Activated naive CD8-positive, alpha-beta T cell treated with anti-CD3 and anti-CD28 coated beads, Interleukin-2, amount 10 ng/mL, durations not matched to agents 7 days and 5 days (primary cell): ENCODE measurements at places on chromosomes 13 and 19. TPM values are rescaled to one million over a fixed set of nuclear protein-coding genes. Genes with fewer than 3 reads are reported as not detected.

CEACAM21 gene
- total RNA-seq = 75.4 TPM

DNA sequence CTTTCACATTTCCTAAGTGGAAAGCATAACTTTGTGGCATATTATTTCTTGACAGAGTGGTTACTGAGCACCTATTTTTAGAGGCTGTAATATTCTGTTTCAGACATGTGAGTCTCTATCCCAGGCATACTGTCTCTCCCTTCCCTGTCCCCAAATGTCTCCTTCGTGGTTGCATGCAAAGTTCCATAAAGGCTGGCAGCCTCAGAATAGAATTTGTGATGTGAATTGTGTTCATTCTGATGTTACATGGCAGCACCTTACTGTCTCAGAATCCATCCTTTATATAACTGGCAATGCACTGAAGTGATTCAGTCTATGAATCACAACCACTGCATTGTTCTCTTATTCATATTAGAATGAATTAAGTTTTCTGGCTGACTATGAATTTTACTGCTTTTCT, 89.0 kb upstream of the SLC7A1 start:
- DNase-seq = no peak

DNA sequence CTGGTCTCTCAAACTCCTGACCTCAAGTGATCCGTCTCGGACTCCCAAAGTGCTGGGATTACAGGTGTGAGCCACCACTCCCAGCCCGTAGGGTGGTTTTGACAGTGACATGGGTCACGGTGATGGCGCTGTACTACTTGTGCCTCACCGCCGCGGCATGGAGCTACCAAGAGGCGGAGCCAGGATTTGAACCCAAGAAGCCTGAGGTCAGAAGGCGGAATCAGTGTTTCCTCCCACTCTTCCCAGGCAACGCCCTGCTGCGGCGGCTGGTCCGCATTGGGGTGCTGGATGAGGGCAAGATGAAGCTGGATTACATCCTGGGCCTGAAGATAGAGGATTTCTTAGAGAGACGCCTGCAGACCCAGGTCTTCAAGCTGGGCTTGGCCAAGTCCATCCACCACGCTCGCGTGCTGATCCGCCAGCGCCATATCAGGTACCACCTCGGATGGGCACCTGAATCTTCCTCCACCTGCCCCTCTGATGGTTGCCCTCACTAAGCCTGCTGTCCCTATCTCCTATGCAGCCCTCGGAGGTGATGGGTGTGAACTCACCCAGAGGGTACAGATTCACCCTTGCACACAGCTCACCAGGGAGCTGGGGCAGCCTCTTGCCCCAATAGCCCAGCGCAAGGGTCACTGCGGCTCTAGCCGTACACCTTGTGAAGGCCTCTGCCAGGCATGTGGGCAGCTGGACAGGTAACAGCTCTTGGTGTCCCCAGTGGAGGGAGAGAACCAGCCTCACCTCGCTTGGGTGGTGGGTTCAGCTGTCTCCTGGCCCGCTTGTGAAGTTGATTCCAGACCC, 5.6 kb downstream of the RPS9 start:
- no peak for DNase-seq

DNA sequence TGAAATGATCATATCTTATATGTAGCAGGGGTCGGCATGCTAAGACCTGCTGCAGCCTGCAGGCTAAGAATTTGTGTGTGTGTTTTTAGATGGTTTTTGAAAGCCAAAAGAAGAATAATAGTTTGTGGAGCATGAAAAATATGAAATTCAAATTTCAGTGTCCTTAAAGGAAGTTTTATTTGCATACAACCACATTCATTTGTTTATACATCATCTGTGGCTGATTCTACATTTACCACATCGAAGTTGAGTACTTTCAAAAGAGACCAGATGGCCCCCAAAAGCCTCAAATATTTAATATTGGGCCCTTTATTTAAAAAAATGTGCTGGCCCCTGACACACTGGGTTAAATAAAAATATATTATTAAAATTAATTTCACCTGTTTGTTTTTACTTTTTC, 1.3 kb downstream of the HAS1 start:
- DNase-seq = no peak

- no peak for DNase-seq
Measured at GRCh38 chr19:3867971-3868769, 668 bp downstream of the ZFR2 start.

UBAC2 gene
- total RNA-seq = 80.8 TPM

HCST gene
- 190 TPM for total RNA-seq

- DNase-seq = no peak
Measured at GRCh38 chr19:50465986-50466705, 10.2 kb upstream of the EMC10 start.

GRCh38 chr13:110557610-110558305, 3.8 kb downstream of the RAB20 start:
- no peak for DNase-seq

PEAK3 gene
- 0.14 TPM for total RNA-seq

NLRP7 gene
- total RNA-seq = not detected

DNA sequence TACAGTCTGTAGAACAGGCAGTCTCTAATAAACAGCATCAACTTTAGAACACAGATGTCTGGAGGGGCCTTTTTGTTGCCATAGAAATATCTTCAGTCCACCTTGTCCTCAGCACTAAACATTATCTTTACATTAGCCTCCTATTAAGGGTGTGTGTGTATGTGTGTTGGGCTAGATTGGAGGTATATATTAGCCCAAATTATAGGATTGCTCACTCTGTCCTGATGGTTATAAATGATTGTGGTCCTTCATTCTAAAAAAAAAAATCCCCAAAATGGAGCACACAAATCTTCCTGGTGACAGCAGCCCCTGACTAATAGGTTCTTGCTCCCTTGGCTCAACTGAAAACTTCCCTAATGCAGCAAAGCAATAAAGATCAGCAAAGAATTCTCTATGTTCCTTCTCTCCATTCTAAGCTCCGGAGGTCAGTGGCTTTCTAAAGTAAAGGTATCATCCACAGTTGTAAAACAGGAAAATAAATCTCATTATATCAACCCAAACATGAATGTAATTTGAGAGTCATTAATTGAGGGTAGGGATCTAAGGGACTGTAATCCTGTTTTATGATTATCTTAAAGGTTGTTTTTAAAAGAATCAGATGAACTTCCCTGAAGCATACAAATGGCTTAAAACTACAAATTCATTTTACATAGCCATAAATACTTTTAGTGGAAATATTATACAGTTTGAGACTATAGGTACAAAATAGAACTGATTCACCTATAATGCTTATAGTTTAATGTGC, 232.7 kb downstream of the KLF12 start:
- DNase-seq = no peak

GRIN2D gene
- total RNA-seq = 0.14 TPM

- DNase-seq = peak; percentile 49
Measured at GRCh38 chr19:4140237-4140711, 13.2 kb upstream of the CREB3L3 start.

ICAM5 gene
- 0.83 TPM for total RNA-seq

MEIOSIN gene
- total RNA-seq = not detected

NKPD1 gene
- total RNA-seq = 0.31 TPM

GRCh38 chr19:36771261-36772231, 1.1 kb downstream of the ZNF850 start:
- DNase-seq = peak; percentile 65

DNA sequence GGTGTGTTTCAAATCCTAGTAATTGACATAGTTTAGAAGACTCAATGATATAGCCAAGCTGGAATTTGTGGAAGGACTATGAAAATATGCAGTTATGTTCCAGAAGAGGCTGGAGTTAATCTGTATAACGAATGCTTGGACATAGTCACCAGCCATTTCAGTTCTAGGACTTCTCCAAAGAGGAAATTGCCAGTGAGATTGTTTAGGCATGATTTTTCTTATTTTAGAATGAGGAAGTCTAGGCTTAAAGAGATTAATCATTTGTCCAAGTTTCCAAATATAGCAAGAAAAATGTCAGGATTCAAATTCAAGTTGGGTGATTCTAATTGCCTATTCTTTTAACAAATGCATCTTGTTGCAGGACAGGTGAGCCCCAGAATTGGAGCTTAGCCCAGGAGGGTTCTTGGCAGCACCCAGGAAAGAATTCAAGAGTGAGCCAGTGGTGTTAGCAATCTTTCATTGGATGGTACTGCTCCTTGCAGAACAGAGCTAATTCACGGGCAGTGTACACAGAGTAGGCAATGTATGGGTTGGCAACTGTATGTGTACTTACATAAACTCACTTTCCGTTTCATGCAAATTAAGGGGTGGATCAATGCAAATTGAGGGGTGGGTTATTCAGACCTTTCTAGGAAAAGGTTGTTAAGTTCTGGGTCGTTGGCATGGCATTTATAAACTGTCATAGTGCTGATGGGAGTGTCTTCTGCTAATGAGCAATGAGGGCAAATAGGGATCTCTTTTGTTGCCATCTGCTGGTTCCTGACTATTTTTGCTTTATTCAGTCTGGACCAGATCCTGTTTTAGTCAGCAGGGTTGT, 763.1 kb upstream of the SLITRK1 start:
- DNase-seq = no peak

SYNE4 gene
- 3.8 TPM for total RNA-seq

ZNF665 gene
- 11.3 TPM for total RNA-seq

- DNase-seq = no peak
Measured at GRCh38 chr13:30145709-30146367, 161.5 kb downstream of the KATNAL1 start.

DNA sequence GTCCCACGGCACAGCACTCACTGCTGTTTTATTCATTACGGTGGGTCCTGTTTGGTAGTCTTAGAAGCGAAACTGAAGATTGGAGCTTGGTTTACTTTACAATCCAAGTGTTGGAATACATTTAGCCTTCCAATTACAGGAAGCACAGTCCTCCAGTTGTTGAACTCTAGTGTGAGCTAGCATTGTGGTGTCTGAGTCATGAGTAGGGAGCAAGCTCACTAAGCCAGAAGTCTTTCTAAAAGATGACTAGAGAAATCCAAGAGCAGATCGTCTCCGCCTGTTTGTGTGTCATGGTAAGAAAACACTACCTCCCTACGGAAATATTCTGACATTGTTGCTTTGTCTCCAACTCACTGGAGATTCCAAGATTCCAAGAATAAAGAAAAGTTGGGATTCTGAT, 10.1 kb upstream of the SHISA2 start:
- DNase-seq = no peak

DNA sequence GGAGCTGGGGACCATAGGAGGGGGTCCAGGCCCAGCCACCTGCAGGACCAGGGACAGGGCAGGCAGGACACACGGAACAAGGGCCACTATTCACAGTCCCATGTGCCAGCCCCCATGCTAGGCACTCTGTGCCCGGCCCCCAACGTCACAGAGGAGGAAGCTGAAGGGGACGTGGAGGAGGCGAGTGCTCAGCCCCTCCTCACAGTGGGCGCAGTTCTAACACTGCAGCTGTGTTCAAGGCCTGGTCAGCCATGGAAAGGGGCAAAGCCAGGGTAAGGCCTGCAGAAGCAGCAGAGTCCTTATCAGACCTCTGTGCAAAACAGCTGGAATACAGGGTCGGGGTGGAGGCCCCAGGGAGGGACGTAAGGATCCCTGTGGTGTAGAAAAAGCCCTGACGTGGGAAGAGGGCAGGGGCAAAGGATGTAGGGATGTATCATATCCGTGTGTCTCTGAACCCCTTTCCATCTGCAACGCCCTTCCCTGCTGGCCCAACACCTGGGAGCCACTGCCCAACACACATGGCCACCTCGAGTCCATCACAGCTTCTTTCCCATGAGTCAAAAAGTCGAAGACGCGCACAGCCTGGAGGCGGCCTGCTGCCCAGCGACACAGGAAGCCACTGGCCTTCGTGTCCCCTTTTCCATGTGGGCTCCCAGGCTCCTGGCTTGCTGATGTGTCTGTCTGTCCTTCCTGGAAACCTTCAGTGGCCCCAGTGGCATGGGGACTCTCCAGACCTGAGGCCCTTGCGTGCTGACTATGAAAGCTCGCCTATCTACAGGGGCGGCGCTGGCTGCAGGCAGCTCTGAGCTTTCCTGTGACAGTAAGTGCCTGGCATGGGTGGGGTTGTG, 28.0 kb downstream of the SH3GL1 start:
- no peak for DNase-seq

PRKD2 gene
- 166 TPM for total RNA-seq

DNA sequence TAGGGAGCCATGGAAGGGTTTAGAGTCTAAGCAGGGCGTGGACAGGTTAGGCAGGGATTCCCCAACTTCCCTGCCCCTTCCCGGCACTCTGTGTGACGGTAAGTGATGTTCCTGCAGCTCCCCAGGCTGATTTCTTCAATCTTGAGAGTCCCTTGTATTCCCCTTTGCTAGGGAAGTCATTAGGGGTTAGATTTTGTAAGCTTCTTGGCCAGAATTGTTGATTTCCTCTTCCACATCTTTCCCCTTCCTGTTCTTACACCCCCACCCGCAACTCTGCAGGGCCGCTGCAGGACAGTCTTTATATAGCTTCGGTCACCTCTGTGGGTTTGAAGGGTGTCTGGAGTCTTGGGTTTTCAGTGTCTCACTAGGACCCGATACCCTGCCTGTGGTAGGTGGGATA, 10.6 kb upstream of the ADGRE1 start:
- no peak for DNase-seq

CEACAM18 gene
- not detected for total RNA-seq

GRCh38 chr13:112131081-112131712, 64.2 kb downstream of the SOX1 start:
- no peak for DNase-seq

TBXA2R gene
- total RNA-seq = 1.7 TPM

OSCAR gene
- total RNA-seq = 1.5 TPM
